Stimulated activated CD4-positive, alpha-beta T cell treated with anti-CD3 and anti-CD28 coated beads, Interleukin-1b, Interleukin-23, amount 100 ng/mL, for 4 hours (primary cell): ENCODE measurements at places on chromosomes 7 and 10.

GRCh38 chr10:77795426-77796055 is 131.0 kb downstream of the DLG5 start:
- no peak for DNase-seq

DNA sequence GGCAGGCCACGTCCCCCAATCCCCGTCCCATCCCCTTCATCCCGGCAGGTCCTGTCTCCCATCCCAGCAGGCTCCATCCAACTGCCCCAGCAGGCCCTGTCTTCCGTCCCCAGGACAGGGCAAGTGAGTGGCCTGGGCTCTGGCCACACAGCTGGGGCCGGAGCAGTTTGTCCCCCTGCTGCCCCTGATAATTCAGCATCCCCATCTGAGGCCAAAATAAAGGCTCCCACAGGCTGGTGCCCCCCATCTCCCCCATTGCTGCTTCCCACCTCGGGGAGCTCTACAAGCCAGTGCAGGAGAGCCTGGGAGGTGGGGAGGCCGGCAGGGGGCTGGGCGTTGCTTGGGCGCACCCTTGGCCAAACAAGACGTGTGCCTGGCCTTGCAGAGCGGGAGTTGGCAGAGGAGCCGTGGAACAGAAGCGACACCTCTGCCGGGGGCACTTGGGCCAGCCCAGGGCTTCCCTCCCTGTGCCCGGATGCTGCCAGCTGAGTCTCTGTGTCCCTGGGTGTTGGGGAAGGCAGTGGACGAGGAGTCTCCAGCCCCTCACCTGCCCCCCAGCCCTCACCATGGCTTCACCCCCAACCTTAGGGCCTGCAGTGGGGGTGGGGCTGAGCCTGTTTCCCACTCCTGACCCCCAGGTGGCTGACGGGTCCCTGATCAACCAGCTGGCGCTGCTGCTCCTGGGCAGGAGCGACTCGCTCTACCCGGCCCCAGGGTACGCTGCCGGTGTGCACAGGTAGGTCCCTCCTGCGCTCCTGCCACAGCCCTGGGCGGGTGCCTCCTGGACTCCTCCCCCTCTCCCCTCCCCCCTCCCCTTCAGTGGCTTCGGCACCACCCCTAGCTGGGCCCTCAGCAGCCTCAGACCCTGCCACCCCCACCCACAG is 14.0 kb downstream of the AP5Z1 start:
- DNase-seq: no peak

DNA sequence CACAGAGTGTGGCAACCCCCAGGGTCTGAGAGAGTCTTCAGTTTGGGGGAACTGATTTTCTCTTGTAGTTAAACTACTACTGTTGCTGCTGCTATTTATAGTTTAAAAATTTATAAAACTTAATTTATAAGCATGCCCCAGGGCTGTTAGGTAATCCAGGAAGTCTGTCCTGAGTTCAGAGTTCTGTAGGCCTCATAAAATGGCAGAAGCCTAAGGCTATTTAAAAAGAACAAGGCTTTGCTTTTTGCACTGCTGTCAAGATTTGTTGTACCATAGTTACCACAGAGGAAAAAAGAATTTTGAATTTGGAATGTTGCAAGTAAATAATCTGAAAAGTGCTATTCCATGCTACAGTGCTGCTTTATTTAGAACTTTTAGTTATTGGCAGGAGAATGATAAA is 66.1 kb downstream of the AGK start:
- DNase-seq: no peak

DNA sequence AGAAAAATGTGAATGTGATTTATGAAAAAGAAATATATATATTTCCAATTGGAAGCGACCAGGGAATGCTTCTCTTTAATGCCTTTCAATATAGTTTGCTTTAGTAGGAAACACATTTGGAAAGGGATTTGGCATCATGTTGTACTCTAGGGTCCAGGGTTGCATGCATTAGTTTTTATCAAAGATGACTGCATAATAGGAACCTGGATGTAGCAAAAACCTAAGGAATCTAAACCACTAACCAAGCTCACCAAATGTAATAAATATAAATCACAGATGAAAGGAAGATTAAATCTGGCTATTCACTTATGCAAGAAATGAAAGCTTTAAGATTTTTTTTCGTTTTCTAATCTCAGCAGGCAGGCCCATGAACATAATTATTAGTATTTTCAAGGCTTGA is 120.0 kb downstream of the ATXN7L1 start:
- no peak for DNase-seq

GRCh38 chr10:33133557-33133956 is 175.5 kb upstream of the ITGB1 start:
- no peak for DNase-seq

GRCh38 chr10:91891125-91892001 is 17.9 kb downstream of the FGFBP3 start:
- DNase-seq: no peak

DNA sequence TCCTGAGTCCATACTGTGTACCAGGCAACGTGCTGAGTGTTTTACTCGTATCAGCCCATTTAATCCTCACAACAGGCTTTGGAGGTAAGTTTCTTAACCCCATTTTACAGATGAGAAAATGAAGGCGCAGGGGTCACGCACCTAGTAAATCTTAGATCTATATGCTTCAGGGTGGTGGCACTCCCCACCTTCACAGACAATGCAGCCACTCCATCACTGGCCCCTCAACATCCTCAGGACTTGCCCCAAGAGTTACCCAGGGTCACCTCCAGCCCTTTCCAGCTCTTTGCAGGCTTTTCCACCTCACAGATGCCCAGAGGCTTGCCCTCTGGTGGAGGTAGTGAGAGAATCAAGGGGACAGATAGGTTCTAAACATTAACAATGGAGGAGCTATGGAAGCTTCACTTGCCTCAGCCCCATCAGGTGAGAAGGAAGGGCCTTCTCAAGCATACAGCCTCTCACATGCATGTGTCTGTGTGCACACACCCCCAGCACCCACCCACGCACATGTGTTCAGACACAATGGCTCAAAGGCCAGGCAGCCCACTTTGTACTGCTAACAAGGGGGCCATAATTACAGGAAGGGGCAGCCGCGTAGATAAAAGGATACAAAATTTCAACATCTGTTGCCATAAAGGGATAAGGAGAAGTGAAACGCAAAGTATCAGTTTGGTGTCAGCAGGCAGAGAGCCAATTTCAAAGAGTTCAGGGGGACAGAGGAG is 29.1 kb downstream of the DPCD start:
- DNase-seq: no peak

DNA sequence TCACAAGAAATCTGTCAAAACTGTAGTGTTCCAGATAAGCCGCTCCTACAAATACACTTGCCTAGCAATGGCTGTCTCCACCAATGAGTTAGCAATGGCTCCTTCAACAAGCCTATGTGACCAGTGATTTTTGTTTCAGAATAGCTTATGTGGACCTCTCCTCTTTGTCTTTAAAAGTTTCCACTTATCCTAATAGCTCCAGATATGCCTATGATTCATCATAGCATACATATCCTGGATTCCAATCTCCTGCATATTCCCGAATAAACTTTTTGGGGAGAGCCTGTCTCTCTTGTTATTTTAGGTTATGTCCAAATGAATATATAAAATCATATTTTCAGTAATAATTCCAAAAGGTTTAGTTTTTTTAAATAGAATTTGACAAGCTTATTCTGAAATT is 510.6 kb downstream of the ARL4A start:
- no peak for DNase-seq

- DNase-seq: no peak
Measured at GRCh38 chr7:106357675-106358074, 72.9 kb upstream of the NAMPT start.

GRCh38 chr7:45869426-45869825 is 3.5 kb downstream of the CCDC201 start:
- no peak for DNase-seq

DNA sequence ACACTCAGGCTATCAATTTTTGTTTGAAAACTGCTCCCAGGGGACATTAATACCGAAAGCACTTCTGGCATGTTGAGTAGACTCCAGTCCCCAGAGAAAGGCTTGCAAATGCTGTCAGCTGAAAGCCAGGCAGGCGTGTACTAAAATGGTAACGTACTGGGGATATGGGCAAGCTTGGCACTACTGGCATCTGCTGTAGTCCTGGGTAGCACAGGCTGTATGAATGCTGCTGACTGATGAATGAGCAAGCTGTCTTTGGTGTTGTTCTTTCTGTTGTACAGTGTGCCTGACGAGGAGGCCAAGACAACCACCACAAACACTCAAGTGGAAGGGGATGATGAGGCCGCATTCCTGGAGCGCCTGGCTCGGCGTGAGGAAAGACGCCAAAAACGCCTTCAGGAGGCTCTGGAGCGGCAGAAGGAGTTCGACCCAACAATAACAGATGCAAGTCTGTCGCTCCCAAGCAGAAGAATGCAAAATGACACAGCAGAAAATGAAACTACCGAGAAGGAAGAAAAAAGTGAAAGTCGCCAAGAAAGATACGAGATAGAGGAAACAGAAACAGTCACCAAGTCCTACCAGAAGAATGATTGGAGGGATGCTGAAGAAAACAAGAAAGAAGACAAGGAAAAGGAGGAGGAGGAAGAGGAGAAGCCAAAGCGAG is 53.5 kb upstream of the AGBL3 start:
- DNase-seq: no peak

- DNase-seq: no peak
Measured at GRCh38 chr10:43116596-43116995, 21.6 kb upstream of the CSGALNACT2 start.

DNA sequence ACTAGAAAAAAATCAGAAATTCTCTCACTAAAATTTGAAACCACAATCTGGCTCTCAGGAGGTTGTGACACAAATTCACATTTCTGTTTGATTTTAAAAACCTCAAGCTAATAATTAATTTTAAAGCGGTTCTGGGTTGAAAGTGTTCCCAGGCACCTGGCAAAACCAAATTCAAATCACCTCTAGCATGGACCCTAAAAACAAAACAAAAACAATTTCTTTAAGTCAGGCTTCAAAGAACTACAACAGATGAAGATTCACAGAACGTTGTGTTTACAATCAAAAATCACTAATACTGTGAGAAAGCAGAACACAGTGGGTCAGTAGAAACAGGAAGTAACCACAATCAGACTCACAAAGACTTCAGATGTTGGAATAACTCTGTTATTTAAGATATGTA is 7.2 kb upstream of the RELN start:
- no peak for DNase-seq

DNA sequence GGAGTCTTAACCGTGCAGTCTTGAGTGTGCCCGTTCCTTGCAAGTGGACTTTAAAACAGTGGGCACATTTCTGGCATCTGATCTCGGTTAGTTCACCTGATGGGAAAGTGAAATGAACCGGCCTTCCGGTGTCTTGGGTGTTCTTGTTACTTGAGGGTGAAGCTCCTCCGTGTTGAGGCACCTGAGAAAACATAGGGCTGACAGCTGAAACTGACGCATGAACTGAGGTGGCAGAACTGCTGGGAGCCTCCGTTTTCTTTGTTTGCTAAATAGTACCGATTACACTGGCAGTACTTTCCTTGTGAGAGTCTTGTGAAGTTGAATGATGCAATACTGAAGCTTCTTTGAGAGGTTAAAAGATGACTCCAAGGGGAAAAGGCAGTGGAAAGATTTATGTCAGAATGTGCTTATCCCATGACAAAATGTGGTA is 62.8 kb upstream of the SAMD8 start:
- no peak for DNase-seq
